ENCODE measurements at places on chromosomes 7 and 10.

- no peak for DNase-seq
Observed at GRCh38 chr10:50552308-50552707, 71.4 kb downstream of the SGMS1 start.

GRCh38 chr7:81887098-81888090 is 117.5 kb upstream of the HGF start:
- no peak for DNase-seq

GRCh38 chr7:101168412-101169049 is 3.2 kb upstream of the VGF start:
- DNase-seq: no peak

GRCh38 chr7:26278770-26279169 is 12.9 kb upstream of the SNX10 start:
- DNase-seq: no peak

GRCh38 chr10:15300697-15301096 is 70.4 kb downstream of the FAM171A1 start:
- no peak for DNase-seq

Measured in stimulated activated CD4-positive, alpha-beta T cell treated with anti-CD3 and anti-CD28 coated beads, Interleukin-1b, Interleukin-23, amount 100 ng/mL, for 1 hour (primary cell).